ENCODE measurements at places on chromosomes 5 and 9.

- peak; percentile 12 for DNase-seq
These were observed 187.5 kb downstream of the TMEM38B start for GRCh38 chr9:105881654-105882349.

- DNase-seq = no peak
These were observed 671 bp downstream of the LRRC26 start for GRCh38 chr9:137168904-137169856.

DNA sequence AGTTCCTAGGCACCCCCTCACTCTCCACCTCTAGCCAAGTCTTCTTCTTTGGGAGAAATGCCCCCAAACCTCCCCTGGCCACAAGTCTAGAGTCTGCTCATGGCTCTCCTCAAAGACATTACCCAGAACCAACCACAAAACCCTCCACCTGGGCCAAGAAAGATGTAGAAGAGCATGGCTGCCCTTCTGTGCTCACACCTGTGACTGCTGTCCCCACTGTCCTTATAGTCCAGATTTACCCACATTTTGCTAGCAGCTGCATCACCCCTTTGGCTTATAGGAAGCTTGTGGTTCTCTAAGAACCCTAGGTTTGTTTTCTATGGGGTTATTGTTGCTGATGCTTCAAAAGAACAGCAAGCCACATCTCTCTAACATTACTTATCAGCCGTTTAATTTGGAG is 6.1 kb upstream of the GABBR2 start:
- no peak for DNase-seq

DNA sequence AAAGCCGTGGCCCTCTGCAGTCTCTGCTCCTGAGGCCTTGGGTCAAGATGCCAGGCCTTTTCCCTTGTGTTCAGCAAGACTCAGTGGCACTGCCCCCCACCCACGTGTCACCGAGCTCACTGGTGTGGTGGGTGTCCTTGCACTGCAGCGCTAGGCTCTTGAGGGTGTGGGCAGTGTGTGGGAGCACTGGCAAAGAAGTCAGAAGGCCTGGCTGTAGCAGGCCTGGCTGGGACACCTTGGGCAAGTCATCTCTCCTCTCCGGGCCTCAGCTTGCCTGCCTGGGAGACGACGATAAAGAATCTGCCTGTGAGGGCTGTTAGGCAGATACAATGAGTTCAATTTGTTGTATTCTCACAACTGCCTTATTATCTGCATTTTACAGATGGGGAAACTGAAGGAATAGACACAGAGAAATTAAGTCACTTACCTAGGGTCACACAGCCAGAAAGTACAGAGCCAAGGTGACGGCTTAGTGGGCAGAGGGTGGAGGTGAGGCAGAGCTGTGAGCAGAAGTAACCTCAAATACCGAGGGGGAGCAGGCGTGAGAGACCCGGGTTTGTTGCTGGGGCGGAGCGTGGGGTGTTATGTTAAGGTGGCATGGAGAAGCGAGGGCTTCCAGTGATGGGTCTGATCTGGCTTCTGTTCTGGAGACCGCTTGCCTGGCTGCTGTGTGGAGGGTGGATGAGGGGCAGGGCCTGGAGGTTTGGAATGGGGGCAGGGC is 1.4 kb downstream of the TSPAN17 start:
- DNase-seq = no peak
